ENCODE measurements at places on chromosomes 5 and 9.

DNA sequence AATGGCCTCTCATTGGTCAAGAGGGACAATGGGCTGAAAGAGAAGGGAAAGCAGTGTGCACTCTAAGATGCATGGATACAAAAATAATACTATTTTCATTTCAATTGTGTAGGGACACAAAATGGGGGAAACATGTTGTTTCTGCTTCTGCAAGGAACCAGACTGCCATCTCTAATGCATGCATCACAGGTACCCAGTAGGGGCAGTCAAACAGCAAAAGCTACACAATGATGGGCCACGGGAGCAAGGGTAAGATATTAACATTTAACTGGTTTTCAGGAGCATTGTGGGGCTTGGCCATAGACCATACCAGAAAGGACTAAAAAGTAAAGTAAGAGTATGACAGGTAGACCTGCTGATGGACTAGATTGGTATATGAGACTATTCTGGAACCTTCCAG, 535.8 kb downstream of the SPATA31D1 start:
- no peak for DNase-seq

DNA sequence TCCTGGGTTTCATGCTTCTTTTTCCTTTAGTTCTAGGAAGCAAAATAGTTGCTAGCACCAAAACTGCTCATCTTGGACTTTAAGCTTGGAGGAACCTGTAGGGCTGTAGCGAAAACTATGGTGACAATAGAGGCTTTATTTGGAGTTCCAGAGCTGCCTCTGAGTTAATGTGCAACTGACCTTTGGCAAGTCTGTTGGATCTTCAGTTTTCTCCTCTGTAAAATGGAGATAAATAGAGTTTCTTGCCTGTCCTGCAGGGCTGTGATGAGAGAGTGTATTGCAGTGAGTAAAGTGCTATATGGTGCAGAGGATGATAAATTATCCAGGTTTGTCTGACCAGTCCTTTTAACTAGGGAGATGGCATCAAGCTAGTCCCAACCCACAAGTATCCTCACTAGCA, 417.0 kb downstream of the MAN2A1 start:
- DNase-seq, result no peak

GRCh38 chr5:144710637-144711036, 540.0 kb downstream of the KCTD16 start:
- DNase-seq, result no peak

- no peak for DNase-seq
Measured at GRCh38 chr9:112125951-112126388, 49.1 kb downstream of the SUSD1 start.

DNA sequence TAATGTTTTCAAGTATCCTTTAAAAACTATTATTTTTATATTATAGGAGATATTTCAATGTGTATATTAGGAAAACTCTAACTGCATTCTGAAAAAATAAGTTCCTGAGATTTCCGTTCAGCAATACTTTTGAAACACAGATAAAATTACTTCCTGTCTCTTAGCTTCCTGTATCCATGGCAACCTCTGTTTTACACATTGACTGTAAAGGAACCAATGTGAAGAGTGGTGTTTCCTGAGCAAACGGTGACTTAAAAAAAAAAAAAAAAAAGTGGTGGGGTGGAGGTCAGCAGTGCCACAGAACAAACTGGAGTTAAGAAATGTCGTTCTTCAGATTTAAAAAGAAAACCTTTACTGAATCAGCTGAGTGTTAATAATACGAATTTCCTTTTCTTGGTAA, at the start of gene LRRC70:
Gene LRRC70, plus strand, starts transcription at position 280 of the 400 bp plus-strand sequence. CDS start 620 bp downstream, outside the sequence.
- peak; percentile 85 for DNase-seq

GRCh38 chr5:80569086-80569960, 757 bp downstream of the ANKRD34B start:
- DNase-seq, result no peak

- no peak for DNase-seq
Measured at GRCh38 chr9:38724754-38725153, 4.8 kb upstream of the FAM240B start.

DNA sequence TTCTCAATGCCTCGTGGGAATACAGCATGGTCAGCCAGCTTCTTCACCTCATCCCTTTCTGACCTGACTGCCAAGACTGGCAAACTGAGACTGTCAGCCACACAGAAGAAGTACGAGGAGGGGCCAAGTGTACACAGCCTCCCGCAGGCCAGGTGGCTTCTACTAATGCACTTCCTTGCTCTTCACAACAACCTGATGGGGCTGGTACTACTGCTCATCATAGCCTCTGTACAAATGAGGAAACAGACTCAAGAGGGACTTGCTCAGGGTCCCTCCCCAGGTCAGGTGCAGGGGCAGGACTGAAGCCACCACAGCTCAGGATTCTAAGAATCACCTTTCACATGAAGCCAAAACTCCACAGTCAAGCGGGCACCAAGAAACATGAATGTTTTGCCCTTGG, 21.3 kb downstream of the NIPAL4 start:
- DNase-seq, result no peak

DNA sequence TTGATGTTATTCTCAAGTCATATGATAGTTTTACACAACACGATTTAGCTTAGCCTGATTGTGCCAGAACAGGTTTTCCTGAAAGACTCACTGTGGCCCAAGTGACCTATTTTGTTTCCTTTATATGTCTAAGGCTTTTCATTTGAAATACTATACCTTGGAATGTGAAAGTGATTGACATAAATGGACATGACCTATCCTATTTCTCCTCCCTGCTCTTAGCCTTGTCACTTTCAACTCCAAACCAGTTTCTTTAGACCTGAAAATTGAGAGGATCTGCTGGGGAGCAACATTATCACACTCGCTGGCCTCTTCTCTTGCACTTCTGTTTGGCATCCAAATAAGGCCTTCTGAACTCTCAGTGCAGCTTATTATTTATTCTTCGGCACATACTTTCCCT, 496.8 kb downstream of the MAT2B start:
- DNase-seq, result no peak

- DNase-seq, result peak; percentile 44
Measured at GRCh38 chr5:145941096-145941447, 4.7 kb downstream of the SH3RF2 start.

- DNase-seq, result no peak
Measured at GRCh38 chr5:132480893-132481595, 9.5 kb downstream of the IRF1 start.

- DNase-seq, result no peak
Measured at GRCh38 chr9:134438195-134438788, 112.0 kb downstream of the RXRA start.

GRCh38 chr9:114894609-114895433, 35.6 kb downstream of the TNFSF8 start:
- peak; percentile 89 for DNase-seq

DNA sequence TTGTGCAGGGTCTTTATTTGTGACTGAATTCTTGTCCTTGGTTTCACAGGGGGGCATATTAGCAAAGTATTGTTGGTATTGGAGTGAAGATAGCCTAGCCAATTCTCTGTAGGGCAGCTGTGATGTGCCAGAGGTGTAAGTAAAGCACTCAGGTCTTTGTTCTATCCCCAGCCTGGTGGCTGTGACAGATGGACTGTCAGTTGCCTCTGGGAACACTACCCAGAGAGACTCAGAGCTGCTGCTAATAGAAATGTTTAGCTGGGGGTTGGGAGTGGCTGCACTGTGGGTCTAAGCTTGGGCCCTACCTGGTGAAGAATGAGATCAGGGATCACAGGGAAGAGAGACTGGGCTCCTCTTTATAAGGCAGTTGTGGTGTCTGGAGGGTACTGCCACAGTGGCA, 1006.5 kb upstream of the TYRP1 start:
- DNase-seq, result no peak

GRCh38 chr9:76828447-76828846, 64.2 kb downstream of the PCA3 start:
- no peak for DNase-seq

GRCh38 chr5:74241751-74242140, 398.8 kb downstream of the ENC1 start:
- no peak for DNase-seq

DNA sequence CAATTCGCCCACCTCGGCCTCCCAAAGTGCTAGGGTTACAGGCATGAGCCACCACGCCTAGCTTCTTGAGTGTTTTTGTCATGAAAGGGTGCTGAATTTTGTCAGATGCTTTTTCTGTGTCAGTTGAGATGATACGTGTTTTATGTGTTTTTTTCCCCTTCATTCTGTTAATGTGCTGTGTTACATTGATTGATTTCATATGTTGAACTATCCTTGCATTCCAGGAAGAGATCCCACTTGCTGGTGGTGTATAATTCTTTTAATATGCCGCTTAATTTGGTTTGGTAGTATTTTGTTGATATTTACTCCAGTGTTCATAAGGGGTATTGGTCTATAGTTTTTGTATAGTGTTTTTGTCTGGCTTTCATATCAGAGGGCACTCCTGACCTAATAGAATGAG, 13.6 kb downstream of the ZBTB43 start:
- DNase-seq, result no peak

DNA sequence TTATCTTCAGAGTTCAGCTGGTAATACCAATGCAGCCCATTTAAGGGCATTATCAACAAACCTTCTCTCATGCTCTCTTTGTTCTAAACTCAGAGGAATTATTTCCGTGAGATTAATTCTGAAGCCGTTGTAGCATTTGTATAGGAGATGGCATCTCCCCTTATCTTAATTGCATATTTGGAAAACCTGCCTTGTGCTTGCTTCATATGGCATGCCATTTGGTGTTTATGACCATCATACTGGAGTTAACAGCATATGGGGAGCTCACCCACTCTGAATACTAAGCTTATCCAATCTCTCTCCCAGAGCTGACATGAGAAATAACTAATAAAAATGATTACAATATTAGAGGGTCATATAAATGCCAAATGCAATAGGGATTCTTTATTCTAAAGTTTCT, 243.2 kb downstream of the BRINP1 start:
- DNase-seq, result no peak

GRCh38 chr9:137058521-137059234, 4.8 kb upstream of the ENTPD2 start:
- DNase-seq, result no peak

- no peak for DNase-seq
Measured at GRCh38 chr5:116650964-116651363, 76.3 kb upstream of the SEMA6A start.

- DNase-seq, result no peak
Measured at GRCh38 chr9:91117474-91117891, 244.2 kb downstream of the AUH start.

- DNase-seq, result no peak
Measured at GRCh38 chr5:138458856-138459255, 6.4 kb upstream of the EGR1 start.

GRCh38 chr9:26856413-26857032, 36.1 kb downstream of the CAAP1 start:
- peak; percentile 36 for DNase-seq

DNA sequence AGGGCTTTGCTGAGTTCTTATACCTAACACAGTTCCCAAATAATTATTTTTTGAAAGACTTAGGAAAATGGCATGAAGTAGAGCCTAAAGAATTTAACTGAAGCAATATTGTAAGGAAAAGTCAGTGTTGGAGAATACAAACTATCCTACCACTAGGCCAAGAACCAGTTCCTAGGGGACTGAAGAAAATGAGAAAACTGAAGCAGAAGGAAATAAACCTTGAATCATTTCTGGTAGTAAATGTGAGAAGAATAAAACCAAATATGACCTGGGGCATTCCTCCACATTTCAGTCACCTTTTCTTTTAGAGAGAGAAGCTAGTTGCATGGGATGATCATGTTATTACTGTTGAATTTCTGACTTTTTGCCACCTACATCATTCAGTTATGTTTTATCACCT, 1393.9 kb upstream of the C9orf72 start:
- DNase-seq, result no peak

- no peak for DNase-seq
Measured at GRCh38 chr9:133359399-133360175, 3.2 kb downstream of the SURF2 start.

- DNase-seq, result no peak
Measured at GRCh38 chr5:140678993-140679392, 5.6 kb upstream of the DND1 start.

DNA sequence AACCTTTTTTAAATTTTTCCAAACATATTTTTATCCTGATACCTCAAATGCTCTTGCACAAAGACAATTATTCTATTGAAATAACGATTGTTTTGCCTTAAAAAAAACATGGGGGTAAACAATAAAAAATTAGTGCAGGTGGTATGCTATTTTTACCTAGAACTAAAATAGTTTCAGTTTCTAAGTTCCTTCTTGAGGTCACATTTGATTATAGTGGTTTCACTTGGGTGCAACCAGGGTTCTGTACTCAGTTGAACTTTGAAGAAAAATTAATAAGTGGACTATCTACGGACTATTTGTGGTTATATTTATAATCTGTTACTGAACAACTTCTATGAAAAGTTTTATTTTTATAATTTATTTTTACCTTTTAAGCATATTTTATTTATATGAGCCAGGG, 387.1 kb upstream of the IZUMO3 start:
- no peak for DNase-seq

DNA sequence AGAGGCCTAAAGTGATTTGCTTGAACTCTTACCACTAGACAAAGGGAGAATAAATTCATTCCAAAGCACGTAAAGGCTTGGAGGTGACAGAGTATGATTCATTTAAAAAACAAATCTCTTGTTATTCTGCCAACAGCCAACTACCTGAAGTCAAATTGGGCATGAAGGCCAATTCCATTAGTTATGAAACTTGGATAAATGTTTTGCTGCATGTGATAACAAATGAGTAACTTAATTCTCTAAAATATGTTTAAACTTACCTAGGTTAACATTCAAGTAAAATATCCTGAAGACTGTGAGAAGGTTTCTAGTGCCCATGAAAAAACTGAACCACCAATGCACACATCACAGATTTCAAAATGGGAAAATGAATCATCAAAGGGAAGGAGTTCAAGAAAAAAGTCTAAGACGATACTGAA, 120.1 kb upstream of the TSLP start:
- DNase-seq, result no peak
